ENCODE measurements at places on chromosomes 3 and 15. TPM values are rescaled to one million over a fixed set of nuclear protein-coding genes. Genes with fewer than 3 reads are reported as not detected.

GOLGA8R gene
- total RNA-seq = 0.07 TPM

RNU5B-1 gene
- not detected for total RNA-seq

GRCh38 chr15:58487724-58488120, 55.9 kb downstream of the LIPC start:
- DNase-seq = no peak

SRGAP3 gene
- 9.6 TPM for total RNA-seq

DNA sequence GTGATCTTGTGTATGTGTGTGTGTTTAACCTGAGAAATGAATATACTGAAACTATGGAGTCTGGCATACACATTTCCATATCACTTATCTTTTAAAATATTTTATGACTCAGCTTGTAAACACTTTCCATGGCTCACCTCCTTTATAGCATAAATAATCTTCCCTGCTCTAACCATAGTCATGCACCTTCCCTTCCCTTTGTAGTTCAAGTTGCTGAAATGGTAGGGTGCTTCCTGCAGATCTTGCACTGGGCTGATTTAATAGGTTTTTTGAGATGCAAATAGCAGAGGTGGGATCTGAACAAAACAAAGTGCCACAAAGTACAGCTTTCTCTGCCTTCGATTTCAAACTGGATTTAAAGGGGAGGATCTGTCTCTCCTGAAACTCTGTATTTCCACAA, 712.7 kb upstream of the LMCD1 start:
- no peak for DNase-seq

ATP8B4 gene
- not detected for total RNA-seq

GRCh38 chr15:60858511-60859070, 370.5 kb downstream of the RORA start:
- DNase-seq = no peak

FRG2C gene
- not detected for total RNA-seq

MB21D2 gene
- 26.0 TPM for total RNA-seq

DNA sequence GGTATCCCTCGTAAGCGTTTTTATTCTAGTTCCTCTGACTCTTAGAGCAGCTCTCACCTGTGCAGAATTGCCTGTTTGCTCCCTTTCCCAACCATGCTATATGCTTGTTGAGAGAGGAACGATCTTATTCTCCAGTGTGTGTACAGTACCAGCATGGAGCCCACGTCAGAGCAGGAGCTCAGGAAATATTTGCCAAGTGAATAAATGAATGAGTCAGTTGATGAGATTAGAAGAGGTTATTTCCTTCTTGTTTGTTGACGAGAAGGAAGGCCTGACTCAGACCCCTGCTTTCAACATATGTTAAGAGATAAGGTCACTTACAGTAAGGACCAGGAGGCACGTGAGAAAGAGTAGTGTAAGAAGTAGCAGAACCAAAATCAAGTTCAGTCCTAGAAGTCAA, 106.3 kb upstream of the ABHD17C start:
- peak; percentile 93 for DNase-seq

MYRIP gene
- total RNA-seq = not detected

MYH15 gene
- 2.8 TPM for total RNA-seq

- no peak for DNase-seq
These were observed 50.0 kb upstream of the RPL35A start for GRCh38 chr3:197899833-197900478.

DNA sequence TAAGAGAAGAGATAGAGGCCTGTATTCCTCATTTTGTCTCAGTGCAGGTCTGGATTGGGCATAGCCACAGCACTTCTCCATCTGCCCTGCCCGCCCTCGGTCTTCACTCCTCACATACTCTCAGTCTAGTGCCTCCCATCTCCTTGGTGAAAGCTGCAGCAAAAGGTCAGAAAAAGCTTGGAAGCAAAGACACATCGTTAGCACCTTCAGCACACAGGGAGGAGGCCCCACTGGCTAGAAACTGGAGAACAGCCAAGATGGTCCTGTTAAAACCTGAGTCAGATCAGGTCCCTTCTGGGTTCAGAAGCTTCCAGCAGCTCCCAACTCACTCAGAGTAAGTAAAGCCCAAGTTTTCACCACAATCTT, 1.6 kb upstream of the KLF15 start:
- no peak for DNase-seq

DNA sequence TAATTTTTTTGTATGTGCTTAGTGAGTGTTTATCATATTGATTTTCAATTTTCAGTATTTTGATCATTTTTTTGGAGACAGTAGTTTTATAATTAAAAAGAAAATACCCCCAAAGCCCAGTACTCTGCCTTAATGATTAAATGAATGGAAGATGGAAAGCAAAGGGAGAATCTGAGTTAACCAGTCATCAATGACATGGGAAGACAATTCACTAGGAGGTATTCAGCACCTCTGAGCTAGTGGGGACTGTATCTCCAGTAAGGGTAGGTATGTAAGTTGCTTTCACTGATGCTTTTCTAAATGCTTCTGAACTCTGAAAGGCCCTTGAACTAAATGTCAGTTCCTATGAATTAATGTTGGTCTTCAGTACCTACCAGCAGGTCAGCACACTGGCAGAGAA, 590.4 kb upstream of the DPPA4 start:
- DNase-seq = peak; percentile 24

NLGN1 gene
- 0.92 TPM for total RNA-seq

GRCh38 chr15:72722071-72722696, 36.2 kb downstream of the BBS4 start:
- peak; percentile 72 for DNase-seq

CYP11A1 gene
- not detected for total RNA-seq

GRCh38 chr3:42803414-42804105, 730 bp downstream of the HIGD1A start:
- peak; percentile 40 for DNase-seq

ATP13A5 gene
- total RNA-seq = not detected

Data from PC-3 (cell line).